Stimulated activated CD4-positive, alpha-beta T cell treated with anti-CD3 and anti-CD28 coated beads, Interleukin-1b, Interleukin-23, amount 100 ng/mL, for 1 hour (primary cell): ENCODE measurements at places on chromosomes 3 and 15.

GRCh38 chr3:183253528-183254486 lies 754 bp downstream of the B3GNT5 start:
- DNase-seq, result no peak

DNA sequence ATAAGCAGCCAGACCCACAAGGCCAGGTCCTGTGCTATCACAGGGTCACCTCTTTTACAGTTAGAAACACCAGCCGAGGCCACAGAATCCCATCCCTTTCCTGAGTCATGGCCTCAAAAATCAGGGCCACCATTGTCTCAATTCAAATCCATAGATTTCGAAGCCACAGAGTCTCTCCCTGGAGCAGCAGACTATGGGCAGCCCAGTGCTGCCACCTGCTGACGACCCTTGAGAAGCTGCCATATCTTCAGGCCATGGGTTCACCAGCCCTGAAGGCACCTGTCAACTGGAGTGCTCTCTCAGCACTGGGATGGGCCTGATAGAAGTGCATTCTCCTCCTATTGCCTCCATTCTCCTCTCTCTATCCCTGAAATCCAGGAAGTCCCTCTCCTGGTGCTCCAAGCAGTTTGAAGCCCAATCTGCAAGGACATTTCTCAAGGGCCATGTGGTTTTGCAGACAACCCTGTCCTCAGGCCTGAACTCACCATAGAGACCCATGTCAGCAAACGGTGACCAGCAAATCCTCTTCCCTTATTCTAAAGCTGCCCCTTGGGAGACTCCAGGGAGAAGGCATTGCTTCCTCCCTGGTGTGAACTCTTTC lies 39.6 kb downstream of the TGM4 start:
- peak; percentile 44 for DNase-seq

DNA sequence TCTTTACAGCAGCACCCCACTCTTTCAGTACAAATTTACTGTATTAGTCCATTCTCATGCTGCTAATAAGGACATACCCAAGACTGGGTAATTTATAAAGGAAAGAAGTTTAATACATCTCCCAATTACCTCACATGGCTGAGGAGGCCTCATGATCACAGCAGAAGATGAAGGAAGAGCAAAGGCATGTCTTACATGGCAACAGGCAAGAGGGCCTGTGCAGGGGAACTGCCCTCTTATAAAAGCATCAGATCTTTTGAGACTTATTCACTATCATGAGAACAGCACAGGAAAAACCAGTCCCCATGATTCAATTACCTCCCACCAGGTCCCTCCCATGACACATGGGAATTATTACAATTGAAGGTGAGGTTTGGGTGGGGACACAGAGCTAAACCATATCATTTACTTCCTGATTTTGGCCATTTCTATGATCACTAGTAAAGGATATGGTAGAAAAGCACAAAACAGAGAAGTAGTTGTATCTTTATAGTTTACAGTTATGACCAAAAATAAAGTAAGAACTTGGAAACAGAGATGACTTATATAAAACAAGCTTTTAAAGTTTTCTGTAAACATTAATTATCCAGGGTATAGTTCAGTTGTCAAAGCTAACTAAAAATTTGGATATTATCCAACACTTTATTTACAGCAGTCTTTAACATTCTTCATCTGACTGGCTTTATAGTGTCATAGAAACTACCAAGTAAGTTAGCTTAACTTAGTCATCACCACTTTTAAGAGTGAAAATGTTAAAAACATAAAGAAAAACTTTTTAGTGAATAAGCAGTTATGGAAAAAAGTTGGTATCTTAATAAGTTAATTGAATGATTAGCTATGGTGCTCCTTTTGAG lies 40.2 kb downstream of the P2RY1 start:
- no peak for DNase-seq

DNA sequence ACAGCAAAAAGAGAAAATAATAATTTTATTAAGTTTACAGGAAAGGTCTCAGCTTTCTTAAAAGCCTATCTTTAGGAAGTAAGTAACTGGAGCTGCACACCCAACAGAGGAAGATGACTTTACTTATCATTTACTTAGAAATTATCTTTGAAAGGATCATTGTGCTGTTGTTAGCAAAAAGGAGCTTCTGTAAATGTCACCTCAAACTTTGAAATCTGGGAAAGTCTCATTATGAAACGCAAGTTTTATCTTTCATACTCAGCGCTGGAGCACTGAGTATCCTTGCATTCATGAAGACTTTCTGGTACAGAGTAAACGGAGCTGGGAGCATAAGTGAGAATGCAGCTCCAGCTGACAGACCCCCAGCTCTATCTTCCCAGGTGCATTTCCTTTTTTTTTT lies 491.2 kb upstream of the TPRG1 start:
- no peak for DNase-seq

DNA sequence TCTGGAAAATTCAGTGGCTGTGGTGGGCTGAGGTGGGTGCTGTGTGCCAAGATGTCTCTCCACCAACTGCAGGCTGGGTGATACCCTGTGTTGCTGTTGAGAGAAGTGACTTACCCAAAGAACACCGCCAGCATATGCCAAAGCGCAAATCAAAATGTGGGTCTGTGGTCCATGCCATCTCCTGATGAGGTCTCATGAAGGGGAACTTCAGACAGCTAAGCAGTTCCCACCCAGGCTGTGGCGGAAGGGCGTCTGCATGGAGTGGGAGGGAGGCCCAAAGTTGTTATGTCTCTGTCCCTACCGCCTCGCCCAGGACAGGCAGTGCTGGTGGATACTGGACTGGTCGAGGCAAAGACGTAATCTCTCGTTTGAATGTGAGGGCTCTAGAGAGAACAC lies 70.9 kb upstream of the PLXNA1 start:
- DNase-seq, result no peak

- DNase-seq, result no peak
These were observed 248.8 kb upstream of the LYSMD4 start for GRCh38 chr15:99981839-99982658.

- DNase-seq, result no peak
These were observed 74.7 kb downstream of the GLDN start for GRCh38 chr15:51416129-51416528.

- no peak for DNase-seq
These were observed 37.0 kb downstream of the ZNF710 start for GRCh38 chr15:90037961-90038631.

DNA sequence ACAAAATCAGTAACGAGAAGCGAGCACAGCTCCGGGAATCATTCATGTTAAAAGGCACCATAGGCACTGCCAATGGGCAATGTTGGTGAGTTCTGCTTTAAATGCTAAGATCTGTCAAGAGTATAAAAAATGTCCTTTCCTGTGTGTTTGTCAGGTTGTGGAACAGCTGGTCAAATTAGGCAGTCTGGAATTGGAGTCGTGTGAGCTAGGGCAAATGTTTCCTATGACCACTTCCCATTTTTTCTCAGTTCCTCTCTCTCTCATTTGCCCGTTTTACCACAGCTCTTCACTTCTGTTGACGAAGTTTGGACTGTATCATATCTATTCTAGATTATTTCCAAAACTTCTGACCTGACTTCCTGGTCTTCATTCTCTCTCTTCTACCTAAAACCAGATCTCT lies 60.8 kb upstream of the GOLIM4 start:
- DNase-seq, result no peak

- DNase-seq, result no peak
These were observed 41.5 kb downstream of the KLHL6 start for GRCh38 chr3:183514021-183514420.

GRCh38 chr3:161289174-161289573 lies 68.1 kb downstream of the NMD3 start:
- no peak for DNase-seq

DNA sequence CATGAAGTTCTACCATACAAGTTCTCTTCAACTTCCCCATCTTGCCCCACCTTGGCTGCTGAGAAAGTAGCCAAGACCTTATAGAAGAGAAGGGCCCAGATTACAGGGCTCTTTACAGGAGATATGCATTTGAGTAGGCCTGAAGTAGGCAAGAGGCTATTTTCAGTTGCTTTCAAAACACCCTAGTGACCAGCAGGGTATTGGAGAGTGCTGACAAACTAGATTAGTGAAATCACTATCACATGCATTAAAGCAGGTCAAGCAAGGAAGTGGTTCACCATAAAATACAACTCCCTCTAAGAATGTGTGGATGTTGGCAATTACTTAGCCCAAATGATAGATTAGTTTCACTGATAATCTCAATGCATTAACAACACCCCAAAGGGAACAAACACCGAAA lies 2.7 kb upstream of the LZTFL1 start:
- no peak for DNase-seq

DNA sequence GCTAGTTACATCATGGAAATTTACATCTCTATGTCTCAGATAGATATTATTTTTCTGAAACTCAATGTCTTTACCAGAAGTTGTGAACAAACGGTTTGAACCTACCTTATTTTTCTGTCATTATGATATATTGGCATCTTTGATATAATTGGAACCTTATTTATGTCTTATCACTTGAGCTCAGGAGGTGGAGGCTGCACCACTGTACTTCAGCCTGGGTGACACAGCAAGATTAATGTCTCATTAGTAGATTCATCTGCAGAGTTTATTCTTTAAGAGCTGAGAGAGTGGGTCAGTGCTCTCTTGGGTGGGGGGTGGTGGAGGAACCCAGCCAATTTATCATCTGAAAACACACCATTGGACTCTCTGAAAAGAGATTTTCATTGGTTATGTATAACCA lies 21.4 kb downstream of the SCG3 start:
- no peak for DNase-seq

DNA sequence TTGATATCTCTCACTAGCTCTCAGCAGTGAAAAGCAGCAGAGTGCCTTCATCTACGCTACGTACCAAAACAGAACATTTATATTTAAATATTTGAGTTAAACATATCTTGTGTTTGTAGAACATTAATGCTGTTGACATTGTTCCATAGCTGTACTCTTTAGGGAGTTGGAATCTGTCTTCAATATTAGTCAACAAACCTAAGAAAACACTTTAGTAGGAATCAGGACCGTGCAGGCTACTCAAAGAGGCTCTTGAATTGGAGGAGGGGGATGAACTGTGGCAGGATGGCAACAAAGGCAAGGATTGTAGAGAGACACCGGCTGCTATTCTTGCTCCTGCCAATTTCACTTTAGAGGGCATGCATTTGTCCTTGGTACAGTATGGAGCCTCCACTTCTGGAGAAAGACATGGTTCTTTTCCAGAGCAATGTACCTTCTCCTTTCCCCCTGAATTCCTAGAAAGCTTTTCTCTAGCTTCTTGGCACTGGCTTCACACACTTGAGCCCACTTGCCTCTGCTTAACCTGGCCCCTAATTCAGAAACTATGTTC lies 265.9 kb downstream of the CD47 start:
- no peak for DNase-seq

GRCh38 chr15:29056839-29057450 lies 171.2 kb downstream of the APBA2 start:
- DNase-seq, result no peak

GRCh38 chr15:99443768-99444446 lies 121.9 kb upstream of the MEF2A start:
- DNase-seq, result no peak

GRCh38 chr3:141499965-141500364 lies 13.1 kb downstream of the RASA2 start:
- DNase-seq, result no peak

GRCh38 chr3:178699810-178700209 lies 163.6 kb downstream of the KCNMB2 start:
- no peak for DNase-seq

- DNase-seq, result no peak
These were observed 51.0 kb upstream of the UTS2B start for GRCh38 chr3:191381303-191381702.

DNA sequence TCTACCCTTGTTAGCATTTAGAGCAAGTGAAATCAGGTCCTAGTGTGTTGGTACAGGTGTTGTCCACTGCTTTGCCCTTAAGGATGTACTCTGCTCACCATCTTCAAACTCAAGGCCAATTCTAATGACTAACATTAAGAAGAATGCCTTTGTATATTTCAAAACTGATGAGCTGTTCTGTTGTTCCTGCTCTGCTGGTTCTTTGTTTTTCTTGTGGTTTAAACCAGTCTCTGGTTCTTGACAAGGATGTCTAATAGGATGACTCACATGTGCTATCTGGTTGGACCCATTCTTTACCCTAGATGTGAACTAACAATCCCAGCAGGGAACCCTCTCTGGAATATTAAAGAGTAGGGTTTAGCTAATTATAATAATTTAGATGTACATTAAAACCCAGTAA lies 17.3 kb downstream of the ABHD5 start:
- no peak for DNase-seq

- no peak for DNase-seq
These were observed 20.6 kb downstream of the COL8A1 start for GRCh38 chr3:99659032-99659431.

DNA sequence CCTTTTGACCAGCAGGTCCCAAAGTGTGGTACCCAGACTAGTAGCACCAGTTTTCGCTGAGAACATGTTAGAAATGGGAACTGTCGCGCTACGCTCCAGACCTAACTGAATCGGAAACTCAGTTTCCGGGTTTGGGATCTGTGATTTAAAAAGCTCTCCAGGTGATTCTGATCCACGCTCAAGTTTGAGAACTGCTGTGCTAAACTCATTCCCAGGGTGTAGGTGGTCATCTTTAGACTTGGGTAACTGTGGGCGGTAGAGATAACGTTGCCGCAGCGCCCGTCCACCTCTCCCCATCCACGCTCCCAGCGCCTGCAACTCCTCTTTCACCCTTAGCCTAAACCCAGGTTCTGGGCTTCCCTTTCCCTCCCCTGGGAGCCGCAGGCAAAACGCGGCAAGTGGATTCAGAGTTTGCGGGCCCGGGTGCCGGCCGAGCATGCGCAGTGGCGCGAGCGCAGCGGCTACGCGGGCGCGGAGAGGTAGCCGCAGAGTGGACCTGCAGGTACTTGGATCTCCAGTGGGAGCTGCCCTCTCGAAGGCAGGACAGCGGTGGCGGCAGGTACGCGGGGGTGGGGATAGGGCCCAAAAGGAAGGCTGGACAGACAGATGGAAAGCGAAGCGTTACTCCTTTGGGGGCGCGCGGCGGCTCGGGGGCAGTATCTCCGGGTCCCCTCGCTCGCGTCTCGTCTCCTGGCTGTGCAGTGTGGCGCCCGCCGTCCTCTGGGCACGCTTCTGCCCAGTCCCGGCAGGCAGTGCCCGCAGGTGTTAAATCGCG lies at the start of gene PLS1:
Gene PLS1, plus strand, starts transcription at position 443 of the 775 bp plus-strand sequence. CDS start 67,845 bp downstream, outside the sequence.
- DNase-seq, result peak; percentile 78

GRCh38 chr15:70463453-70463834 lies 299.9 kb downstream of the UACA start:
- no peak for DNase-seq

GRCh38 chr15:39592500-39592899 lies 11.6 kb downstream of the THBS1 start:
- DNase-seq, result no peak

GRCh38 chr3:38151667-38152265 lies 13.3 kb downstream of the MYD88 start:
- no peak for DNase-seq
